CD4-positive, alpha-beta T cell treated with Interleukin-1 beta for 1 hour (primary cell): ENCODE measurements at places on chromosomes 5 and 9.

DNA sequence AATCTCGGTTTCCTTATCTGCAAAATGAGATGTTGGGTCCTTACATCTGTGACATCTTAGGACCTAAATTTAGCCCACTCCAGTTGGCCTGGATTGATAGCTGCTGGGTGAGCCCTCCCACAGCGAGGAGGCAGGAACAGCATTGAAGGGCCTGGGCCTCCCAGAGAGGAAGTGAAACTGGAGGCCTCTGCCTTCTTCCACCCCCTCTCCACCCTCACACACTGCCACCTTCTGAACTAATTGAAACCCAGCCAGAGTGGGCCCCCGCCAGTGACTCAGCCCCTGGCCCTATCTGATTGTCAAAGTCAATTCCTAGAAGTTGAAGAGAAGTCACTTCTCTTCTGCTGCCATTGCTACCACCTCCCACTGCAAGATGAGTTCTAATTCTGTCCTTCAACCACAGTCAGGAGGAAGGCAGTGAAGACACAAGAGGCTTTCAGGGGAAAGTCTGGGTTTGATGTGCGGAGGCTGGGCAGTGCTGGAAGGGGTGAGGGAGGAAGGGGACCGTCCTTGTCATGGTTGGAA is 55.2 kb upstream of the NEK6 start:
- peak; percentile 54 for DNase-seq

- DNase-seq: peak; percentile 62
These were observed 293.5 kb downstream of the HINT1 start for GRCh38 chr5:130871346-130872086.

GRCh38 chr5:168093200-168093910 is 198.1 kb upstream of the WWC1 start:
- no peak for DNase-seq

- no peak for DNase-seq
These were observed 14.6 kb downstream of the ARL14EPL start for GRCh38 chr5:116046823-116047222.

DNA sequence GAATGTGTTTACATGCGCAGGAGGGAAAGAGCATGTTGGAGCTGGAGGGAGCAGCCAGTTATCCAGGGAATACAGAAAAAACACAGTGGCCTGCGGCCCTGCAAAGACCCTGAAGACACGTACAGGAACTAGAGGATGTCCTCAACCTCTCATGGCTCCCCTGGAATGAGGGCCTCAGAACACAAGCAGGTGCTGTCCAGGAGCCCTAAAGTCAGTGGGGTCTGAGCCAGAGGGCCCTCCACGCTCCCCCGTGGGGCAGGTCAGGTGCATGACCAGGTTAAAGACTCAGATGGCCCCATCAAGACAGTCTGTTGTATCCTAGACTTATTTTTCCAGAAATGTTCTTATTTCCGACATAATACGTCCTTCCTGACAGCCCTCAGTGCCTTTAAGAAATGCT is 106.9 kb downstream of the ROR2 start:
- DNase-seq: no peak

GRCh38 chr5:95729115-95730010 is 1.8 kb upstream of the RHOBTB3 start:
- DNase-seq: no peak

GRCh38 chr5:88248743-88249540 is 19.7 kb downstream of the TMEM161B start:
- DNase-seq: no peak

DNA sequence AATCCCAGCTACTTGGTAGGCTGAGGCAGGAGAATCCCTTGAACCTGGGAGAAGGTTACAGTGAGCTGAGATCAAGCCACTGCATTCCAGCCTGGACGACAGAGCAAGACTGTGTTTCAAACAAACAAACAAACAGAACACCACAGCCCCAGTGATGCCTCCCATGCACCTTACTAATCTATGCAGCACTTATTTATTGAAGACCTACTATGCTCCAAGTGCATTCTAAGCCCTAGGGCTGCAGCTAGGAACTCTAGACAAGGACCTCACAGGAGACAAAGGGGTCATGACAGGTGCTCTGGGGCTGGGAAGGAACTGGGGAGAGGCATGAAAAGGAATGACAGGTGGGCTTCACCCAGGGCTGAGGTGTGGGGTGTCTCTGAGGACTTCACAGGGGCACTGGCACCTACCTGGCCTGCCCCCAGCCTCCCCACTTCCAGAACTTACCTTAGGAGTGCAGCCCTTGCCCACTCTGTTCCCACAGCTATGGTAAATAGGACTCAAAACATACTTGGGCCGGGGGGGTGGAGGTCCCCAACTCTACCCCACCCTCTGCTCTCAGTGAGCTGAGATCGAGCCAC is 69.4 kb downstream of the C9orf50 start:
- no peak for DNase-seq

DNA sequence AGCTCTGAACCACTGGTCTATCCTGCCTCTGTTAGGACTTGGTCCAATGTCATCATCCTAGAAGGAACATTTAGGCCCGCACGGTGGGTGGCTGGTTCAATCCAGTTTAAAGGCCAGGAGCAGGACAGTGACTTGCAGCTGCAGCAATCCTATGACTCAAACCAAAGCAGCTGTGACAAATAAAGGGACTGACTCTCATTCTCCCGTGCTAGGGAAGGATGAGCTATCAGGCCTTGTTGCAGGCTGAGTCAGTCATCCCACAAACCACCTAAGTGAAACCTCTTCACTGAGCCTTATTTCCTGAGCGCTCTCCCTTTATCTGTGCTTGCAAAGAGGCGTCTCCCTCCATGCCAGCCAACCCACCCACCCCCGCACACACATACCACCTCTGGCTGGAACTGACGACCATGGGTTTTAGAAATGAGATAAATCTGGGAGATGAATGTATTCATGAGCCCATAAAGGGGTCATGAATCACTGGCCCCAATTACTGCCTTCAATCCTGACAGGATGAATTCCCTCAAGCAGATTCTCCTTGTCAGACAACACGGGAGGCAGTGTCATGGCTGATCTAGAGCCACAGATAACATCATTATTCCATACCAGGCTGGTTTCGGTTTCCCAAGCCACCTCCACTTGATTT is 93.4 kb downstream of the KCNIP1 start:
- no peak for DNase-seq

DNA sequence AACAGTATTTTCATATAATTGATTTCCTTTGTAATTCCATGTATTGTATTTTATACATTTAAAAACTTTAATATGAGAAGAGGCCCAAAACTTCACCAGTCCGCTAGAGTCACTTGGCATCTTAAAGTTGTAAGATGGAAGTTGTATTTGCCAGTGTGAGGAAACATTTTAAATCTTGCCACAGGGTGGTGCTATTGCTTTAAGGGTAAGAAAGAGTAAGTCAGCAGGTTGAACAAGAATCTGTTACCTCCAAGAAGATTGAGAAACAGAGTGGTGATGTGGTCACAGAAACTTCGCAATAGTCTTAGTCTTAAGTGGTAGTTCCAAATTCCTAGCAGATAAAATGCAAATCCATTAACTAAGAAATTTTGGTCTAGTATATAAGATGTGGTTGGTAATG is 39.8 kb upstream of the RANBP6 start:
- DNase-seq: peak; percentile 73

DNA sequence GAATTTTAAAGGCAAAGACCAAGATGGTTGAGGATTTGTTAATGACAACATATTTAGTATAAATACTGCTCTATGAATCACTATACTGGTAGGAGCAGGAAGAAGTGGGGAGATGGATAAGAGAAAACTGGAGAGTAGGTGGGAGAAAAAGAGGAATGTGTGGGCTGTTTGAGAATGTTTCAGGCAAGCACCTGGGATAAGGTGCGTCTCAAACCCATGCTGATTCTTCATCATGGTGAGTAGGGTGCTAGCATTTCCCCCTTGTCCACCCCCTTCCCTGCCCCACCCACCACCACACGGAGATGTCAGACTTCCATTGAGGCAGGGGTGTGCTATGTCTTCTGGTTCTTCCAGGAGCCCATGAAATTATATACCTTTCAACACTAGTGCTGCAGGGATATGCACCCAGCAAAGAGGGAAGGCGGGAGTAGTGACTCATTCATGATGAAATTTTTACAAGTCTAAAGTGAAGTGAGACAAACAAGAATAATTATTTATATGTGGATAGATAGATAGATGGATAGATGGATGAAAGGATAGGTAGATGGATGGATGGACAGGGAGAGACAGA is 54.3 kb downstream of the MTX3 start:
- DNase-seq: no peak

DNA sequence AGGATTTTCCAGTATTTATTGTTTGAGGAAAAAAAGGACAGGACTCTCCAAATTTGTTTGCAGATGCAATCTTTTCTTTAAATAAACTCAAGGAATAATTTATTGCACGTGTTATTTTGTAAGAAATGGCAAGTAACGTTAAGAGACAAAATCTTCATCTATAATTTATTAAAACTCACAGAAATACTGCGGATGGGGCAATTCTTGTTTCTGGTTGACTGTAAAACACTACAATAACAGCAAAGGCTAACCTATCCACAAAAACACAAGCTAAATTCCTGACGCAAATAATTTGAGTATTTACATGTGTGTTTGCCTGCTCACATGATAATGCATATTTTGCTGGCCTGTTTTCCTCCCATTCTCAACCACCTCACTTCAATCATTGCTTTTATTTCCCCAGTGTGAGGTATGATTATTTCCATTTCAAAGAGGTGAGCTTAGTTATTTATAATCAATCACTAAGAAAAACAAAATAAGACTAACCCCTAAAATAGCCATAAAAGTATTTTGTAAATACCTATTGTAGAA is 619.4 kb downstream of the PDE4D start:
- no peak for DNase-seq

DNA sequence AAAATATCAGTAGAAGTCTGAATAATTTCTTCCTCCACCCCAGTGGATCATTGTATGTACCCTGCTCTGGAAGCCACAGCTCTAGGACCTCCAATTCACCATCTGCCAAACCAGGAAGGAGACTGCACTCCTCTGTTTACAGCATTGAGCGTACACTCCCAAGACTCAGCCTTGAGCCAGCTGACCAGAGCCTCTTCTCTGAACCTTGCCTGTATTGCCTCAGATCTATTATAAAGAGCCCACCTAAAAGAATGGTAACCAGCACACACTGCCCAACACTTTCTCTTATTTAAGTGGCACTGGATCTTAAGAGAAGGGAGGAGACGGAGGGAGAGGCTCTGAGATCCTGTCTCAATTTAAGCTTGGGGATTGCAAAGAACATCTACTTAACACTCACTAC is 217.8 kb upstream of the RASEF start:
- DNase-seq: no peak

GRCh38 chr5:18018472-18018871 is 384.2 kb downstream of the TAF11L14 start:
- DNase-seq: no peak

DNA sequence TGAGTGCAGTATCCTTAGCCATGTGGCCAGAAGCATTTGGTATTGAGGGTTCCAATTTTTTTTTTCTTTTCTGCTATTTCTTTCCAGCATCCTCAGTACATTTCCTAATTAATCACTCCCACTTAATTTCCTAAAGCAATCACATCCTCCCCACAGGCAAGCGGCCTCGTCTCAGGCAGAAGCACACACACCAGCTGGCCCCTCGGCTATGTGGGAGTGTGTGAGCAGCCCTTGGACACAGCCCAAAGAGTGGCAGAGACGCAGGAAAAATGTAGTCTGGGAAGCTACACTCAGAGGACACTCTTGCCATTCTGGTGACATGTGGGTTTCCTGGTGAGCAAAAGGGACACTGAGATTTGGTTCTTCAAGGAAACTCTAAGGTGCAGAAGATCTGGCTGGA is 20.7 kb downstream of the SLIT3 start:
- no peak for DNase-seq

DNA sequence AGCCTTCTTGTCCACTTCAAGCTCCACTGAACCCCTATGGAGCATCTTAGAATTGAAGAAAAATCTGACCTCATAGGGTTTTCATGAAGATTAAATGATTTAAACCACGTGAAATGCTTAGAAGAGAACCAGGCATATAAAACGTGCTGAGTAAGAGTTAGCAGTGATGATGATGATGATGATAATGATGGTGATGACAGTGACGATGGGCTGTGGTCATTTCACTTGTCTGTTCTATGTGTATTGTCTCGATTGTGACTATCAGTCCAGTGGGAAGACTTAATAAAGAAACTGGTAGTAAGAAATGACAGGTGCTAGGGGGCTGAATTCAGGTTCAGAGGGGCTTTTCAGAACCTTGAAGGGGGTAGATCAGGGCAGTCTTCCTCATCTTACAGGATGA is 45.1 kb upstream of the CDKN2AIPNL start:
- DNase-seq: no peak

GRCh38 chr5:172506251-172506650 is 51.9 kb upstream of the SH3PXD2B start:
- no peak for DNase-seq

DNA sequence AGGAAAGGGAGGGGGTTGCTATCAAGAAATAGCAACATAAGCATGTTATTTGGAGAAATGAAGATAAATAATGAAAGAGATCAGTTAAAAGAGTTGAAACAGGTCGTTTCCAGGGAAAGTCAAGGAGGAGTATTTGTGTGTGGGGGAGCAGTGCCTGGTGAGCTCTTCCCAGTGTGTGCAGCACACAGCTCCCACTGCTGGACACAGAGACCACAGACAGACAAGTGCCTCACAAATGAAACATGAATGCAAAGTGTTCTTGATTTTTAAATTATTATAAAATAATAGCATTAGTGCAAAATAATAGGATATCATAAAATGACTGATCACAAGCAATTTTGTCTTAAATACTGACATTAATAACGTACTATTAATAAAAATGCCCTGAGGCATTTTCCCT is 40.8 kb downstream of the LIFR start:
- DNase-seq: no peak

DNA sequence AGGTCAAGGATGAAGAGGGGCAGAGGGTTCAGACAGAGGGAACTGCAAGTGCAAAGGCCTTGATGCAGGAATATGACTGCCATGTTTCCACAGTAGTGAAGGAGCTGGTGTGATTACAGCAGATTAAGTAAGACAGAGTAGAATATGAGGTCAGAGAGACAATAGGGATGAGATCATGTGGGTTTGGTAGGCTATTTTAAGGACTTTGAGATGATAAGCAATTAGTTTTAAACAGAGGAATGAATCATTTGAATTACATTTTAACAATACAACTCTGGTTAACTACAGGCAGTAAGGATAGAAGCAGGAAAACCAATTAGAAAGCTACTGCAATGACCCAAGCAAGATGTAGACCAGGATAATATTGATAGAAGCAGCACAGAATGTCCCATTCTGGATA is 7.7 kb downstream of the CENPK start:
- no peak for DNase-seq

DNA sequence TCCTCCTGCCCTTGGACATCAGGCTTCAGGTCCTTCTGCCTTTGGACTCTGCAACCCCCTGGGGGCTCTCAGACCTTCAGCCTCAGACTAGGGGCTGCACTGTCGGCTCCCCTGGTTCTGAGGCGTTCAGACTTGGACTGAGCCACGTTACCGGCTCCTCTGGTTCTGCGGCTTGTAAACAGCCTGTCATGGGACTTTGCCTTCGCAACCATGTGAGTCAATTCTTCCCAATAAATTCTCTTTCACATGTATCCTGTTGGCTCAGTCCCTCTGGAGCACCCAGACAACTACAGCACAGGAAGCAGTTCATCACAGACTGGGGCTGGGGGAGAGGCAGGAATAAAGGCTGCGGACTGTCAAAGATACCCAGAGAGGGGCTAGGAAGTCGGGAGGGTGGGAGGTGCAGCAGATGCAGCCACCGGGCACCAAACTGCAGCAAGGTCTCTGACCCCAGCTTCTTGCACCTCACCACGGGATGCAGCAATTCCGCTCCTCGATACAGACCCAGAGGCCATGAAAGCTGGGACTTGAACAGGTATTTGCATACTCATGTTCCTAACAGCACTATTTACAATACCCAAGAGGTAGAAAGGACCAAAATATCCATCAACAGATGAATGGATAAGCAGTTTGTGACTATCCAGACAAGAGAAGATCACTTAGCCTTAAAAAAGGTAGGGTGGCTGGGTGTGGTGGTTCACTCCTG is 100.8 kb downstream of the COL23A1 start:
- no peak for DNase-seq
